ENCODE measurements at places on chromosomes 5 and 9. TPM values are rescaled to one million over a fixed set of nuclear protein-coding genes. Genes with fewer than 3 reads are reported as not detected.

NOXA1 gene
- total RNA-seq = 7.3 TPM

DNA sequence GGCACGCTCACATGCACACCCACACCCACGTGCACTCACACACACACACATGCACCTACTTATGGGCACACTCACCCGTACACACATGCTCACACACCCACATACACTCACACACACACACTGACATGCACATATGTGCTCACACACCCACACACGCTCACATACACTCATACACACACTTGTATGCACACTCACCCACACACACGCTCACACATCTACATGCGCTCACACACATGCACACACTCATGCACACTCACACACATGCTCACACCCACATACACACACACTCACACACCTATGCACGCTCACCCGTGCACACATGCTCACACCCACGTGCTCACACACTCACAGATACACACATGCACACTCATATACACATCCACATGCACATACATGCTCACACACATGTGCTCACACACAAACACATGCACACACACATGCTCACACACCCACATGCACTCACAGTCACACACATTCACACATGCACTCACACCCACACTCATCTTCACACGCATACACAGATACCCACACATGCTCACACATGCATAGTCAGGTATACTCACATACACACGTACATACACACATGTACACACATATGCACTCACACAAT lies 138.3 kb downstream of the OLFM1 start:
- DNase-seq = no peak

DNA sequence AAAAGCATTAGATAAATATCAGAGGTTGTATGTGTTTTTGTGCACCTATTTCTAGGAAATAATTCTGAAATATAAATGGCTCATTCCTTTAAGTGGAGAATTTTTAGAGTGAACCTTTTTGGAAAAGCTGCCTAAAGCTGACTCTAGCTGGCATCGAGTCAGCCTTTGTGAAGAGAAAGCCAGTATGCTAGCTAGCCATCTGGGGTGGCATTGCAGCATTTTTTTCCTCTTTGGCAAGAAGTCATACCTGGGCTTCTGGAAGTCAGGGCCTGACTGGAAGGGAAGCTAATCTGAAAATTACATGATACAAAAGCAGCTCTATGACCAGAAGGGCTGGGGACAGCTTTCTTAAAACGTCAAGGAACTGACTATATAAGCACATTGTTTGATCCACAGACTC lies 19.7 kb downstream of the ANP32B start:
- DNase-seq = no peak

GRCh38 chr9:36319806-36320205 lies 61.6 kb upstream of the GNE start:
- DNase-seq = peak; percentile 91

GRCh38 chr5:179889885-179890284 lies 17.8 kb downstream of the TBC1D9B start:
- no peak for DNase-seq

TEK gene
- total RNA-seq = not detected

GRCh38 chr5:164868761-164869160 lies 1363.3 kb downstream of the MAT2B start:
- no peak for DNase-seq

ACOT12 gene
- 1.4 TPM for total RNA-seq

GRCh38 chr5:432928-433791 lies 9.8 kb upstream of the EXOC3 start:
- DNase-seq = peak; percentile 32

DNA sequence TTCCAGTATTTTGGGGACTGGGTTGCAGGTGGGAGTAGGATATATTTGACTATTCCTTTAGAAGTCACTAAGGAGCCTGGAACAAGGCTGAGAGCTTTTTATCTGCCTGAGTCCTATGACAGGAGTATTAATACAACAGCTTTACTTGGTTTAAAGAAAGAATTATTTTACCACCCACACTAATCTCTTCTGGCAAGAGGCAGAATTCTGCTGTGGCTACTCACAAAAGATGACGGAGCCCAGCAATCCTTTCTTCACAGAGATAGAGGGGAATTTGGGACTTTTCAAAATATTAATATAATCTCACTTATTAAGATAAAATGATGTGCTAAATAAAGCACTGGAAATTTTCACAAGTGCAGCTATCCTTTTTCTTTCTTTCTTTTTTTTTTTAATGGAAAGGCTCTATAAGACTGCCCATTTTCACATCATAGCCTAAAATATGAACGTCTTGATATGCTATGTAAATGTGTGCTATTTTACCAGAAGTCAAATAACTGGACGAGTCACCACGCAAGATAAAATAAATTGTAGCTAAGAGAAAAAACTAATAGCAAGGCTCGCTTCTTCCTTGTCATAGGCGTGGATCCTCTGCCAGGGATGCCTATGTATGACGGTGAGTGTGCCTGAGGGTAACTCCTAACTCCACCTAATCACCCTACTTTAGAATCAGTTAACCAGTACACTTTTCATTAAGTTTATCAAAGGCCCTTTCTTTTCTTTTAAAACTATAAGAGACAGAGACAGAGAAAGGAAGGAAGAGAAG lies 76.3 kb downstream of the ZNF608 start:
- no peak for DNase-seq

SURF1 gene
- total RNA-seq = 57.5 TPM

- DNase-seq = no peak
These were observed 1.5 kb upstream of the IL7R start for GRCh38 chr5:35855187-35855586.

SERF1A gene
- total RNA-seq = 5.4 TPM

GRCh38 chr9:2966565-2967300 lies 122.8 kb upstream of the PUM3 start:
- no peak for DNase-seq

IFNA2 gene
- not detected for total RNA-seq

GRCh38 chr5:125049721-125050702 lies 303.6 kb upstream of the ZNF608 start:
- DNase-seq = no peak

NEUROG1 gene
- total RNA-seq = not detected

- peak; percentile 68 for DNase-seq
These were observed at the start of gene SOWAHA for GRCh38 chr5:132812781-132813598. TSS of gene SOWAHA (plus strand) at chr5:132813302. CDS start at chr5:132813622, 320 bp downstream.

- peak; percentile 72 for DNase-seq
These were observed 20.4 kb downstream of the GNPDA1 start for GRCh38 chr5:141992349-141992963.

DNA sequence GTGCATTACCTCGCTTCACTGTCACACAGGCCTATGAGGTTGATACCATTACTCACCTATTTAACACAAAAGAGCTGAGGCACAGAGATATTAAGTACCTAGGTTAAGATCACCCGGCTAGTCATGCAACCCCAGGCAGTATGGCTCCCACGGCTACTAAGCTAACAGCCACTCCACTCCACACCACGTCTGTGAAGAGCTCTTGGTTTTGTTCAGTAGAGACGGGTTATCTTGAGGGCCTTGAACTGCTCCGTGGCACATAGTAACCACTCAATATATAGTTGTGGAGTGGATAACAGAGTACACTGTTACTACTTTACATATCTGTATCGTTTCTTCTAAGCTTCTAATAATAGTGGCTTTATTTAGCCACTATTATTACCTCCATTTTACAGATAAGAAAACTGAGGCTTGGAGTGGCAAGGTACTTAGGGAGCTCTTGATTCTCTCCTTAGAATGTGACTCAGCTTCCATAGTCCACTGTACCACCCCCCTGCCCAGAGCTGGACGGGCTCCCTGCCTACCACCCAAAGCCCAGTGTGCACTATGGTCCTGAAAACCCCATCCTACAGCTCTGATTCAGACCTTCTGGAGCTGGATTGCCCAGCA lies 1.0 kb upstream of the CORO2A start:
- DNase-seq = no peak

PCDHB14 gene
- 0.44 TPM for total RNA-seq

GRCh38 chr5:113264046-113264445 lies 170.7 kb downstream of the TSSK1B start:
- DNase-seq = no peak

PIP5KL1 gene
- total RNA-seq = 3.8 TPM

AMBP gene
- 2.6 TPM for total RNA-seq

- no peak for DNase-seq
These were observed 81.4 kb downstream of the MVB12B start for GRCh38 chr9:126408004-126408403.

FAM153A gene
- not detected for total RNA-seq

DNA sequence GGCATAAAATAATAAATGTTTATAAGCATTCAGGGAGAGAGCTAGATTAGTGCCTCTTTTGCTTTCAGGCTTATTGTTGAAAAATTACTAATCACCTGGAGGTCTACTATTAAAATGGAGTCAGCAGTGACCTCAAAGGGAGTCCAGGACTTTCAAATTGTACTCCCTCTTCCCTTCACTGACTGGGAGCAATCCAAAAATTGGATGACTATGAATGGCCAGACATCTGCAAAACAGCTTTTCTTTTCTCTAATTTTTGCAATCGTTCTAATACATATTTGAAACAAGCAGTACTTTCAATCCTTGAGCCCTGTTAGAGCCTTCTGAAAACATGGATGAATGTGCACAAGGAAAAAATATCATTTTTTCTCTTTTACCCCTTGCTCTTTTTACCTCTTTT lies 461.8 kb downstream of the TMEM232 start:
- no peak for DNase-seq

GRCh38 chr5:59051951-59052350 lies 469.1 kb downstream of the RAB3C start:
- DNase-seq = no peak

DNA sequence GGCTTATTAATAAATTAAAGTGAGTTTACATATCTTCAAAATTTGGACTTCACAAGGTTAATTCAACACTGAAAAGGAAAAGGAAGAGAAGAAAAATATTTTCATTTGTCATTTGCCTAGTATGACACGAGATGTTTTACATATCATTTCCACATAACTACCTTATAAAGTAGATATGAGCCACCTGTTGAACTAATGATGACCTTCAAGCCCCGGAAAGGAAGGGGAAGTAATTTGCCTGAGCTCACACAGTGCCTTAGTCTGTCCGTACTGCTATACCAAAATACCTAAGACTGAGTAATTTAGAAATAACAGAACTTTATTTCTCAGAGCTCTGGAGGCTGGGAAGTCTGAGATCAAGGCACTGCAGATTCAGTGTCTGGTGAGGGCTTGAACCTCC lies 17.9 kb downstream of the CMYA5 start:
- no peak for DNase-seq
